ENCODE measurements at places on chromosomes 7 and 10. TPM values are rescaled to one million over a fixed set of nuclear protein-coding genes. Genes with fewer than 3 reads are reported as not detected.

Gene MYOZ1
- total RNA-seq, result 1.2 TPM

Gene CUEDC2
- total RNA-seq, result 16.6 TPM

DNA sequence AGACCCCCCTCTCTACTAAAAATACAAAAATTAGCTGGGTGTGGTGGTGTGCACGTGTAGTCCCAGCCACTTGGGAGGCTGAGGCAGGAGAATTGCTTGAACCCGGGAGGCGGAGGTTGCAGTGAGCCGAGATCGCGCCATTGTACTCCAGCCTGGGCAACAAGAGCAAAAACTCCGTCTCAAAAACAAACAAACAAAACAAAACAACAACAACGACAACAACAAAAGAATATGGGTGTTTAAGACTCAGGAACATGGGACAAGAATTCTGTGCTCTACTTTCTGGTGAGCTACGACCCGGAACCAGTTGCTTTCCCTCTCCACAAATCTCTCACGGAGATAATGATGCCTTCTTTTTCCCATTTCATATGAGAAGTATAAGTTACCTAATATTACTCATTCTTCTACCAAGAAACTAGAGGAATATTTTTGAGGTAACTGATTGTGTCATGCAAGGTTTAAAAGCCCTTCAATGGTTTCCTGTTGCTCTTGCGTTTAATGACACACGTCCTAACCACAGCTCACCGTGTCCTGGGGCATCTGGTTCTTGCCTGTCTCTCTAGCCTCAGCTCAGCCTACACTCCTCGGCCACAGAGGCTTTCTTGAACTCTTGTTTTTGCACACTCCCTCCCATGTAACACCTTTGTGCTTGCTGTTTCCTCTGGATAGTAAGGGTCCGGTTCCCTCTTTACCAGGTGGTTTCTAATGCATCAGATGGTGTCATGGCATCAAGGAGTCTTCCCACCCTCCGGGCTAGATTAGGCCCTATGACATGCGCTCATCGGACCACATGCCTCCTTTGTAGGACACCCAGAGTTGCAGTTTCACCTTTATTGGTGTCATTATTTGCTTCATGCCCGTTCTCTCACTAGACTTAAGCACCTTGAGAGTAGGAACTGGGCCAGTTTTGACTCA, 67.5 kb downstream of the PFKFB3 start:
- no peaks in the 10 kb centered on the region for H3K27me3 ChIP-seq
- H3K36me3 ChIP-seq, result no peaks in the 10 kb centered on the region
- no peak for DNase-seq
- H3K4me1 ChIP-seq, result peaks cover 11% of the 10 kb centered on the region
- H3K4me3 ChIP-seq, result no peak overlapping the region
- peak overlapping the region; percentile 37 for H3K27ac ChIP-seq

DNA sequence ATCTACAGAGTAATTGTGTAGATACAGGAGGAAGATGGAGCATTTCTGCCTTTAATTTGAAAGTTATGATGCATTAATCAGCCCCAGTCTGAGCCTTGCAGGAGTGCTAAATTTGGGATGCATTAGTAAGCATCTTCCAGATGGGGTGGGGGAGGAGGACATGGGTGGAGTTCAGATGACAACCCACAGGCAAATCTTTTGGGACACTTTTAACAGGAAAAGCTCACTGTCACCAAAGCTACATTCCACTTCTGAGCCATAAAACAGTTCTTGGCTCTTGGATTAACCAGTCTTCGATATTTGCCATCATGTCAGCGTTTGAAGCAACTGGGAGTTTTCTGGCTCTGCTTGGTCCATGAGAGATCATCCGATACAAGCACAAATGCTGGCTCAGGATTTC, 121.1 kb downstream of the CXCL12 start:
- no peaks in the 10 kb centered on the region for H3K27me3 ChIP-seq
- H3K36me3 ChIP-seq, result no peaks in the 10 kb centered on the region
- peak overlapping the region; percentile 24 for H3K27ac ChIP-seq
- DNase-seq, result no peak

DNA sequence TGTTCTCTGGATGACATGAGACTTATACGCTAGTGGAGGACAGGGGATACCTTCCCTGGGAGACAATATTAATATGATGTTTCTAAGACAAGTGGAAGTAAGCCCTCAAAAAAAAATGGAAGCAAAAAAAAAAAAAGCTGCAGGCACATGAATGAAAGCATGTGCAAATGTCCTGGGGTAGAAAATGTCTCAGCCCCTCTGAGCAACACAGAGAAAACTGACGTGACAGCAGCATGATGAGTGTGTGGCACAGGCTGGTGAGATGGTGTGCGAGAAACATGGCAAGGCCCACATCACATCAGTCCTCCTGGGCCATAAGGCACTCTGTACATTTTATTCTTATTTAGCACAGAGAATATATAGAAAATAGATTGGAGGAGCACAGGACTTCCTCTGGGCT, 254.7 kb upstream of the PFKP start:
- H3K36me3 ChIP-seq, result no peaks in the 10 kb centered on the region
- no peak overlapping the region for H3K27ac ChIP-seq
- no peak overlapping the region for H3K4me3 ChIP-seq
- H3K4me1 ChIP-seq, result no peaks in the 10 kb centered on the region
